ENCODE measurements at places on chromosomes 16 and 17. TPM values are rescaled to one million over a fixed set of nuclear protein-coding genes. Genes with fewer than 3 reads are reported as not detected.

DNA sequence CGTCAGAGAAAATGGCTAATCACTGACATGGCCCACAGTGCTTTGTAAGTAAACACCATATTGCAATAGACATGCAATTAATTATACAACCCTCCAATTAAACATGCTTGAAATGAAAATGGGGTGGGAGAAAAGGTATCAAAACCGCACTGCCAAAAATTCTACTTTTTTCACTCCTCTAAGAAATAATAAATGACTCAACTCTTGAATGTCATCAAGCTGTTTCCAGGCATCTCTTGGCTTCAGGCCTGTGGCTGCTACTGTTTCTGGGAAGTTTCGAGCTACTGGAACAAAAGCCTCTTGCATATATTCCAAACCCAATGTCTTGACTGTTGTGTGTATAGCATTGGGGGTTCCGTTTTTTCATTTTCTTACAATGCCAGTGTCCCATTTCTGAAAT is 412.6 kb downstream of the RBFOX1 start:
- ATAC-seq = no peak

DNA sequence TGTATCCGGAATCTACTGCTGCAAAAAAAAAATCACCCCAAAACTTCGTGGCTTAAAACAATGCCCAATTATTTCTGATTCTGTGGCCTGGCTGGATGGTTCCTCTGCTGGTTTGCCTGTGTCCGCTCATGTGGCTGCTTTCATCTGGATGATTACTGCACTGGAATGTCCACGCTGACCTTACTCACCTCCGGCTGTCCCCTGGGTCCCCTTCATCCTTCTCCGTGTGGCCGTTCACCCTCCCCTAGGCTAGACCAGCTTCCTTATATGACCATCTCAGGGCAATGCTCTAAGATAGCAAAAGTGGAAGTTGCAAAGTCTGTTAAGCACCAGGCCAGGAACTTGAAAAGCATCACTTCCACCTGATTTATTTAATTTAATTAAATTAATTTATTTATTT is 31.4 kb upstream of the SPNS2 start:
- no peak for ATAC-seq

DNA sequence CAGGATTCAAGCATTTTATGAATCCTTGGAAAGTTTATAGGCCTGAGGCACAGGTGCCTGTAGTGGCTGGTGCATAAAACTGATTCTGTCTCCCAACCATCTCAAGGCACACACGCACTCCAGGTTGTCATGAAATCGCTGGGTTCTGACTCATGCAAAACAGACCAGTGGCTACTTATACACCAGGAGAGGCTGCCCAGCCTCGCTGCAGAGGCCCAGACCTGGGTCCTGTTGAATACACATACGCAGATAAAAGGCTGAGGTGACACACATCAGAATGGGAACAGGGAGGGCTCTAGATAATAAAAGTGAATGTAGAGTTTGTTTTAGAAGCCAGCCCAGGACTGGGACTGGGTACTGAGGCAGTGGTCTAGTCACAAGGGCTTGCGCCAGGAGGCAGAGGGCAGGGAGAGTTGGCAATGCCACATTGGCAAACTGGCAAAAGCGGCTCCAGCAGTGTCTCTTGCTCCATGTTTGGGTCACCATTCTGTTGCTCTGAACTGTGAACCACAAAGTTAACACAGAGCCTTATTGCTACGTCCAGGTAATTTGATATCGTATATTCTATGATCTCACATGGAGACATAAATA is 13.6 kb downstream of the OR1D5 start:
- ATAC-seq = no peak

DNA sequence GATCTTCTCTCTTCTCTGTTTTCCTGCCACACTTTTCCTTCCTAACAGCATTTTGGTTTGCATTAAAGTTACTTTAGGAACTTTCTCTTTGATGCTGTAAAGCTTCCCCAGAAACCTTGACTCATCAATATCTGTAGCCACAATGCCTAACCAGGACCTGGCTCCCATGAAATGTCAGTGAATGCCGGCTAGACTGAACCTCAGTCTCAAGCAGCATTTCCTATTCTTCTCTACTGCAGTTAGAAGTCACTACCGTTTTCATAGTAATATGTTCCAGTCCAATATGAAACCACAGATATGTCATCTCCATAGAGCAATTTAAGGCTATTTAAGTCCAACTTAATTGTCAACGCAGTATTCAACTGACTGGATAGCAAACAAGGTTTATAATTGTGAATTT is 28.9 kb downstream of the ITFG1 start:
- no peak for ATAC-seq

DNA sequence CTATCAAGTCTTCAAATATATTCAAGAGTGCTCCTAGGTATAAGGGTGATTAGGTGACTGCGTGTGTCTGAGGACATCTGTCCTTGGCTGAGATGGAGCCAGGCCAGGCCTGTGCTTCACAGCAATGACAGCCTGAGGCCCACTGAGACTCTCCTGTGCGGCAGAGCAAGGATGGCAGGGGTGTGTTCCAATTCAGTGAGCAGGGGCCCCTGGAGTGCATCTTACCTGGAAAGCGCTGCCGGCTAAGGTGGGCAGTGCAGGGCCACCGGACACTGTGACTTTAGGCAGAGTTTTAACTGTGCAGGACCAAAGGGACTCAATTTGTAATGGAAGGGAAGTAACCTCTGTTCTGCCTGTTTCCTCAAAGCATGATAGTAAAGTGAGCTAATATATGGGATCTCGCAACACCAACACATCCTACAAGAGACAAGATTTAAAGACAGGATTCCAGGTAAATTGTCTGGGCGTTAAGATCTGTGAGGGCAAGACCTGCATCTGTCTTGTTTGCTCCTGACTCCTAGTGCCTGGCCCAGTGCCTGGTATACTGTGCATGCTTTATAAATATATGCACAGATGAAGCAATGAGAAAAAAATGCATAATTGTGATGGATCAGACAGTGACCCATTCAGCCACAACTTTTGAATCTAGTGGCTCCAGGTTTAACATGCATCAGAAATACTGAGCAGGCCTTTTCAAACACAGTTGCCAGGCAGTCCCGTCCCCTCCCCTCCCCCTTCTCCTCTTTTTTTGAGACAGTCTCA is 86.7 kb downstream of the MRC2 start:
- no peak for ATAC-seq

DNA sequence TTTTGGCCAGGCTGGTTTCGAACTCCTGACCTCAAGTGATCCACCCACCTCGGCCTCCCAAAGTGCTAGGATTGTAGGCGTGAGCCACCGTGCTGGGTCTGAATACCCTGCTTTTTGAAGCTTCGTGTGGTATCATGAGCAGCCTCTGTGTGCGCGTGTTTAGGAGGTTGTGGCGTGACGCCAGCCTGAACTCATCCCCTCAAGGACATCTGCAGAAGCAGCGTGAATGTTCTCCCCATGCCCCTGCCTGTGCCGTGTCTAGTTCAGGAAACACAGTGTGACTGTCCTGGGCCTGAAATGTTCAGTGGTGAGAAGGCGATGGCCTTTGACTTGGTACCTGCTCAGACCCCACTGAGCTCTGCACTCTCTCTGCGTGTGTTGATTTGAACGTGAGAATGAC is 35.6 kb downstream of the RNF213 start:
- no peak for ATAC-seq

DNA sequence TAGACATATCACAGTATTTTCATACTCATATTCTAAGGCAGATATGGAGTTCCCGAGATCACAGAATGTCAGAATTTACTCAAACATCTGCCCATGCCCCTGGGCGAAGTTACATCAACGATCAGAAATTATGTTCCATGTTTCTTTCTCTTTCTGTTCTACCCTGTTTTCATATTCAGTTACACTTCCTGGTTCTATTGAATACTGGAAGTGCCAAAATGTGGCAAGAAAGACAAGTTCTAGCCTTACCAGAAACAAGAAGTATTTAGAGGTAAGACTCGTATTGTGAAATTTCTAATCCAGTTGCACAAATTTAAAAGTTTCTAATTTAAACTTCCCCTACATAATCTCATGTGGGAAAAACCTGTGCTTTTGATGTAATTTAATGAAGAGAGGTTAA is 36.1 kb downstream of the KCNJ2 start:
- ATAC-seq = no peak

DNA sequence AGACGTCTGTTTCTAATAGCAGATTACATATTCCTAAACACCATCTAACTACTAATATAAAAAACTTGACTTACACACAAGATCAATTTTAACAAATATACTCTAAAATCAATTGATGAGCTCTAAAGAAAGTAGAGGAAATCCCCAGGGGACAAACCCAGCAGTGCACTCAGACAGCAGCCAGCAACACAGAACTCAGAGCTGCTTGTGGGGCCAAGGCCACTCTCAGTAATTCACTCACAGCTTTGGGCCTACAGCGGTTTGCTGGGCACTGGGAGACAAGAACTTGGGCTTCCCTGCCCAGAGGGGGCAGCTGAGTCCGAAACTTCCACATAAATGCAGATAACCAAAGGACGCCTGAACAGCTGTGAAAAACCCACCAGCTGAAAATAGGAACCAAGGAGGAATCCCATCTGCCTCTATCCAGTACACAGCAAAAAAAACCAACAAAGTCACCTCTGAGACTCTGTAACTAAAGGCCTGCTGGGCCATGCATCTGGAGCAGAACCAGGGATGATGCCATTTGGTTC is 21.4 kb downstream of the NPLOC4 start:
- no peak for ATAC-seq

DNA sequence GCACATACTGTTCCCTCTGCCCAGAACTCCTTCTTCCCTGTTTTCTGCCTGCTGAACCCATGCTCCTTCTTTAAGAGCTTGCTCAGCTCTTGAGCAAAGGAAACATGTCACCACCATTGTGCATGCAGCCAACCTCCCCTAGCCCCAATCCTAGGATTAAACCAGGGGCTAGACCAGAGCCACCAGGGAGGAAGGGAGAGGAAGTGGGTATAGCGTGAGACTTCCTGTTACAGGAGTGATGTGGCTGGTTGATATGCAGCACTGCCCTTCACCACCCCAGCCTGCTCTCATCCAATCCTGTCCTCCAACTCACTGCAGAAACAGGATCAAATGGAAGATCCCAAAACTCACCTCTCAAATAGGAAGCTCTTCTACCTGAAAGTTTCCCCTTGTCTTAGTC is 67.1 kb upstream of the CDH5 start:
- ATAC-seq = no peak

GRCh38 chr16:28876019-28876659 is 2.1 kb upstream of the ATP2A1 start:
- ATAC-seq = no peak

- no peak for ATAC-seq
These were observed 39.2 kb upstream of the FAM20A start for GRCh38 chr17:68640242-68640989.

DNA sequence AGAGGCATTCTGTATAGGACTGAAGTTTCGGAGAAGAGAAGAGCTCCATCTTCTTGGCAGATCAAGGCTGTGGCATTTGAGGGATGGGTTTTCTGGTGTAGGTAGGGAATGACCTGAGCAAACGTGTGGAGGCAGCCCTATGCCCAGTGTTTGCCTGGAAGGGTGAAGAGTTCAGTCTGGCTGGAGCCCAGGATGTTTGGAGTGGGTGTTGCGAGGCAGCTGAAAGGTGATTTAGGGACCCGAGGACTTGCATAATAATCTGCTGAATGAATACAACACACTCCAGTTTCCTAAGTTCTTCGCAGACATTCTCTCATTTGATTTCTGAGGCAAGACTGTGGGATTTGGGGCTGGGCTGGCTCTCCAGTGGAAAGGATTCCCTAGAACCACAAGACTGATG is 186.2 kb downstream of the CYLD start:
- ATAC-seq = no peak

- ATAC-seq = no peak
These were observed 30.2 kb upstream of the CPPED1 start for GRCh38 chr16:12833926-12834325.

DNA sequence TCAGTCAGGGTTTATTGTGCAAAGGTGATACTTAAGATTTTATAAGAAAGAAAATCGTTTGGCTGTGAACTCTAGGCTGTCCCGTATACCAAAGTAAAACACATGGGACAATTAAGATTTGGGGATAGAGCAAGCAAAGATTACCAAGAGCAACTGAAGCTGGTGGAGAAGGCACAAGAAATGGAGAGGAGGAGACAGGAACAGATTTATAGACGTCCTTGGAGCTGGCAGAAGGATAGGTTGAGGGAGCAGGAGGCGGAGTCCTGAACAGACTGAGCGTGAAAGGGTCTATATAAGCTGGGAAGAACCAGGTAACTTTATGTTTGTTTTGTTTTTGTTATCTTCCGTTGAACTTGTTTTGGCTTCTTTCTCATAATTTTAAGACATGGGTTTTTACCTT is 3.8 kb downstream of the TNRC6C start:
- no peak for ATAC-seq

DNA sequence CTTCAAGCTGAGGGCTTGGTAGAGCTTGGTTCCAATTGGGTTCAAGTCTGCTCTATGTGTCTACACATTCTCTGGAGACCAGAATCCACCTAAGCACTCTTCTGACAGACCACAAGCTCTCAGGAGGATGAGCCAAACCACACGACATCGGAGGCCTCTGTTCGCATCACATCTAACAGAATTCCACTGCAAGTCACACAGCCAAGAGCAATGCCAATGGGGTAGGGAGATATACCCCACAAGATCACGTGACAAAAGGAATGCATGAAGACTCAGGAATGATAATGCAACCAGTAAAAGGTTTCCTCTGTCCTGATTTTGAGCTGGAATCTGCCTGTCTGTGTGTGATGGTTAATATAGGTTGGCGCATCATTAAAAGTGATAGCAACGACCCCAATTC is 46.6 kb upstream of the RPL38 start:
- ATAC-seq = no peak

- no peak for ATAC-seq
These were observed 28.6 kb downstream of the C16orf74 start for GRCh38 chr16:85722128-85722893.

DNA sequence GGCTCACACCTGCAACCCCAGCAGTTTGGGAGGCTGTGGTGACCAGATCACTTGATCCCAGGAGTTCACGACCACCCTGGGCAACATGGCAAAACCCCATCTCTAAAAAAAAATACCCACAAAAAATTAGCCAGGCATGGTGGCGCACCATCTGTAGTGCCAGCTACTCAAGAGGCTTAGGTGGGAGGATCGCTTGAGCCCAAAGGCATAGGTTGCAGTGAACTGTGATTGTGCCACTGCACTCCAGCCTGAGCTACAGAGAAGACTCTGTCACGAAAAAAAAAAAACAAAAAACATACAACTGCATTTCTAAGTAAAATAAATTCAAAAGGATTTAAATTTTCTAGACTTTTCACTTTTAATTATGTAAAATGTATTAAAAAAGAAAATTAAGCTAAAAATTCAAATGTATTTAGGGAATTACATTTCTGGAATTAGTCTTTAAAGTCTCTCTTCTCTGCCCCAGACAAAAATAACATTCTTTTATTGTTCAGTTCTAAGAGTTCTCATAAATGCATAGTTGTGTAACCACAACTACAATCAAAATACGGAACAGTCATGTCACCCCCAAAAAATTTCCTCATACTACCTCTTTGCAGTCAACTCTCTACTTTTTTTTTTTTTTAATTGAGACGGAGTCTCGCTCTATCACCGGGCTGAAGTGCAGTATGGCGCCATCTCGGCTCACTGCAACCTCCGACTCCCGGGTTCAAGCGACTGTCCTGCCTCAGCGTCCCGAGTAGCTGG is 14.1 kb downstream of the FAM222B start:
- ATAC-seq = no peak

GRCh38 chr17:29292992-29293889 is 707 bp downstream of the NUFIP2 start:
- ATAC-seq = peak; percentile 20

PRSS8 gene
- 4.1 TPM for total RNA-seq

ABCC11 gene
- not detected for total RNA-seq

C17orf100 gene
- 2.1 TPM for total RNA-seq

PABPN1L gene
- not detected for total RNA-seq

ZDHHC1 gene
- total RNA-seq = 26.7 TPM

ZNF423 gene
- total RNA-seq = 9.4 TPM

TLCD2 gene
- 4.2 TPM for total RNA-seq

ZNF174 gene
- 22.4 TPM for total RNA-seq

KRT16 gene
- 1.1 TPM for total RNA-seq

All from gastroesophageal sphincter (tissue), 4 donors.